ENCODE measurements at places on chromosomes 2 and 18. TPM values are rescaled to one million over a fixed set of nuclear protein-coding genes. Genes with fewer than 3 reads are reported as not detected.

GRCh38 chr2:60965499-60965785, 52.1 kb upstream of the PEX13 start:
- DNase-seq = no peak

Gene PRKAG3
- polyA plus RNA-seq = not detected

- DNase-seq = no peak
These were observed 111.1 kb upstream of the SPOPL start for GRCh38 chr2:138390316-138390945.

GRCh38 chr2:65055422-65056214, 598 bp upstream of the CEP68 start:
- DNase-seq = peak; percentile 84

DNA sequence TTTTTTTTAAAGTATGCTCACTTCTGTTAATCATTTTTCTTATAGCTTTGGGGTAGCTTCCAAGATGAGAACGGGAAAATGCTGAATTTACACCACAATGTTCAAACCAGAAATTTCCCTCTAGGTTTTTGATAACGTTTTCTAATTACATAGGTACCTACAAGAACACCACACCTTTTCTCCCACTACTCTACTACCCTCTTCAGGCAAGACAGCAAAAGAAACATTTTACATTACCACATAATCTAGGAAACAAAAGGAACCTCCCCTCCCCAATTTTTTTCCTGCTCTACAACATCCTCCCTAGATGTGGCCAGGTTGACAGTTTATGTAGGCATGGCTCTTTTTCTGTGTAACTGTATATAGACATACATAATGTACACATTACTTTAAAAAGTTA, 32.4 kb downstream of the NDUFAF7 start:
- no peak for DNase-seq

DNA sequence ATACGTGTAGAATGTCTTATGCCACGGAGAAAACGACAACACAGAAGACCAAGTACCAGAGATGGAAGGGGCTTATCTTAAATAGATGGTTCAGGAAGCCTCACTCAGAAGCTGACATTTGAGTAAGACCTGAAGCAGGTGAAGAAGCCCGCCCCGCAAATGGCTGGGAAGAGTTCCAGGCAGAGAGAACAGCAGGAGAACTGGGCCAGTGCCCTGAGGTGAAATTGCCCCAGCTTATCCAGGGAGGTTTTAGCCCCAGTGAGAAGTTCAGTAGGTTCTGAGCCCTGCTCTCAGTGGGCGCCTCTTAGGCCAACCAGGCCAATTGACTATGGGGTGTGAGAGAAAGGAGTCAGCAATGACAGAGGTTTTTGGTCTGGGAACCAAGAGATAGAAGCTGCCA, 166.1 kb upstream of the FOSL2 start:
- no peak for DNase-seq

DNA sequence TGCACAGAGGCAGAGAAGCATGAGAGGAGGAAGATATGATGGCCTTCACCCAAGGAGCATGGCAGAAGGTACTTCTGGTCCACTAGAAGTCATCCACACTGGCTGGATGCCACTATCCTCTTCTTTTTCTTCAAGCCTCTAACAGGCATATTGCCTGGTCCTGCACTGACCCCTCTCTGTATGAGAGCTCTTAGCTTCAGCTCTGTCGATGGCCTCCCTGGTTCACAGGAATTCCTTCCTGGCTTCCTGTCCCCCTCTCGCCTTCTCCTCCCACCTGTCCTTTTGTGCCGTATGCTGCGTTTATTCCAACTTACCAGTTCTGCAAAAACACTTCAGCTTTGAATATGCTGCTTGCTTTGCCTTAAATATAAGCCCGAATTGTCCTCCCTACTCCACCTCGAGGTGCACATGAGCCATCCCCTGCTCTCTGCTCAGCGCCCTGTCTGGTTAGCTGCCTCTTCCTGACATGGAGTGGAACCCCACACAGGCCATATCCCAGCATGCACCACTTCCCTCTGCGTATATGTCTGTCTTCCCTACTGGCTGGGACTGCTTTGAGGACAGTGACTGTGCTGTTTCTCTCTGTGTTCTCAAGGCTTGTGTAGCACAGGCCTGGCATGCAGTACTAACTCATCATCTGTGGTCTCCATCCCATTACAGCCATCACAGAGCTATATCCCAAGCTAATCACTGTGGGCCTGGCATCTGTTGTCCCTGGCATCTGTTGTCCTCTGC, 474.9 kb downstream of the EIPR1 start:
- DNase-seq = no peak

DNA sequence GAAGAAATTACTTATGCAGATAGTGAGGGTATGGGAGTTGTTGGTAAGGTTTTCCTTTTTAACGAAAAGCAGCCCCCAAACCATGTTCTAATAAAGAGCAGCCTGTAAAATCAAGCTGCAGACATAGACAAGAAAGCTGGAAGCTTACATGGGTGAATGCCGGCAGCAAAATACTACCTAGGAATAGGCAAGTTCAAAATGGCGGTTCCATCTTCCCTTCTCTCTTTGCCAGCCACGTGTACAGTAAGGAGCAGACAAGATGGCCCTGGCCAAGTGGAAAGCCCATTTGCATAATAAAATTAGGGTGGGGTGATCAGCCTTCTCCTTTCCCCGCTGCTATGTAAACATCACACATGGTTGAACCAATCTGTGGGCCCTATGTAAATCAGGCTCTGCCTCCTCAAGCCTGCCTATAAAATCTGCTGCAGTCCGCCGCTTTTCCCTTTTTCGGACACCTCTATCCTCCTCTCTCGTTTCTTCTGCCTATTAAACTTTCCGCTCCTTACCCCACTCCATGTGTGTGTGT, 155.0 kb downstream of the ZBTB7C start:
- no peak for DNase-seq

GRCh38 chr2:54258166-54258565, 2.1 kb upstream of the TSPYL6 start:
- DNase-seq = no peak

- peak; percentile 88 for DNase-seq
These were observed at the start of gene CHAC2 for GRCh38 chr2:53767405-53768241. TSS of gene CHAC2 (plus strand) at chr2:53767804. CDS start at chr2:53767887, 83 bp downstream.

Gene LCT
- polyA plus RNA-seq = not detected

- DNase-seq = no peak
These were observed 349.5 kb downstream of the IRS1 start for GRCh38 chr2:226450141-226450540.

Gene KCNIP3
- not detected for polyA plus RNA-seq

DNA sequence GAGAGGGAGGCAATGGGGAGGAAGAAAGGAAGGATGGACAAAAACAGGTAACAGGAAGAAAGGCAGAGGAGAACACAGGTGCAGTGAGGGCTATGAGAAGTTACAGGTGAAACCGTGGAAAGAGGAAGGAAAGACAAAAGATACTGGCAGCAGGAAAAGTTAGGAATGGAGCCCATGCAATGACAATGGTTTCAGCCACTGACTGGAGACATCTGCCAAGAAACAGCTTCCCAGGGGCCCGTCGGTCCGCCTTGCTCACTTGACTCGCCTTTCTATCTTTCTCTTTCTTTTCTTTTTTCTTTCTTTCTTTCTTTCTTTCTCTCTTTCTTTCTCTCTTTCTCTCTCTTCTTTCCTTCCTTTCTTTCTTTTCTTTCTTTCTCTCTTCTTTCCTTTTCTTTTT, 37.5 kb downstream of the ST8SIA5 start:
- no peak for DNase-seq

DNA sequence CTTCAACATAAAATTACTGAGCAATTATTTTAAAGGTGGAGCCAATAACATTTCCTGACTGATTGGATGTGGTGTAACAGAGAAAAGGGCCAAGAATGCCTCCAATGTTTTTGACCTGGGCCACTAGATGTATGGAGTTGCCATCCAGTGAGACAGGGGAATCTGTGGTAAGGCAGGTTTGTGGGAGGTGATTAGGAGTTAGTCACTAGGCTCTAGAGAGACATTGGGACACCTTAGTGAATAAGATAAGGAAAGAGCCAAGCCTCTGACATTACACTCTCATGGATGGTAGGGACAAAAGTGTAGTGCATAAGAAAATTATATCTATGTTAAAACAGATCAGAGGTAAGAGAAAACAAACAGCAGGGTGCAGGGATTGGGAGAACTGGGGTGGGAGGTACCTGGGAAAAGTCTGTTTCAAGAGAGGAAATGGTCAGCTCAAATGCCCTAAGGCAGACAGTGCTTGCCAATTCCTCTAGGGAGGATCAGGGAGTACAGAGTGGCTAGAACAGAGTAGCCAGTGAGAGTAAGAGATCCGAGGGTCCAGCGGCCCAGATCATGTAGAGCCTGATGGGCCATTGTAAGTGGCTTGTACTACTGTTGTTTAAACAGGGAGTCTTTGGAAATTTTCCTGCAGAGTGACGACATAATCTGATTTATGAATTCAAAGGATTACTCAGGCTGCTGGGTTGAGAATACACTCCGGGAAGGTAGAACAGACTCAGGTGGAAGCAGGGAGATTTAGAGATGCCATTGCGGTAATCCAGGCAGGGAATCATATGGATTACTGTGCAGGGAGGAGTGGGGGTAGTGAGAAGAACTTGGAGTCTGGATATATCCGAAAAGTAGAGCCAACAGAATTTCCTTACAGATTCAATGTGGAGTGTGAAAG, 45.7 kb upstream of the CUL3 start:
- DNase-seq = no peak

- no peak for DNase-seq
These were observed 18.6 kb upstream of the COL6A3 start for GRCh38 chr2:237432484-237433092.

DNA sequence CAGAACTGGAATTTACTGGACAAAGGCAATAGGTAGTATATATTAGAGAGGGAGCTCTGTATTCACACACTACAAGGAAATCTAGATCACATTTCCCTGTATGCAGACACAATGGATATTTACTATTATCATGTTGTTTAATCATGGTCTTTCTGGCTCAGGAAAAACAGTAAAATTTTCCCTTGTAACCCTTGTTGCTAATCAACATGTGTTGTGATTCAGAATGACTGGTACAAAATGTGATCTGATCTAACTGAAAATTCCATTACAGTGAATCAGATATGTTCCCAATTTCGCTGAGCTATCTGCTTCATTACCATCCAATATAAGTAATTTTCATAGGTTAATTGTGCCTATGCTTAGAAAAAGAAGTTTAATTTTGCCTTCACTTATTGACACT, 1109.7 kb downstream of the LRP1B start:
- DNase-seq = no peak

DNA sequence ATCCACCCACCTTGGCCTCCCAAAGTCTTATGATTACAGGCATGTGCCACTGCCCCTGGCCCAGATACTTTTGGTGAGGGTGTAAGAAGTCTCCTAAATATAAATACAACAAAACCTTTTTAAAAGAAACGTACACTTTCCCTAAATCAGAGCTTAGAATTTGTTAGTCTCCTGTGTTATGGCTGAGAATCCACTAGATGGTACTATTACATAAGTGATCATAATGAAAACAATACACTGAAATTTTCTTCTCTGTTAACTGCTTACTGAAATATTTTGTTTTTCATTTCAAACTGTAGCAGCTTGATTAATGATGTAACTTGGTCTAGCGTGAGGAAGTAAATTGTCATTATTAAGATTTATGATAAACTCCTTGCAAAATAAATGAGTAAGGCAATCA, 74.8 kb upstream of the FAM98A start:
- DNase-seq = no peak

Gene INHBB
- not detected for polyA plus RNA-seq

GRCh38 chr2:9422321-9423099, 818 bp downstream of the ITGB1BP1 start:
- peak; percentile 21 for DNase-seq

Gene CFAP210
- polyA plus RNA-seq = not detected

GRCh38 chr2:233100192-233100998, 40.3 kb downstream of the INPP5D start:
- DNase-seq = peak; percentile 93

Gene CLIP4
- 3.3 TPM for polyA plus RNA-seq

- no peak for DNase-seq
These were observed 260.5 kb downstream of the CALCRL start for GRCh38 chr2:187187519-187187918.

DNA sequence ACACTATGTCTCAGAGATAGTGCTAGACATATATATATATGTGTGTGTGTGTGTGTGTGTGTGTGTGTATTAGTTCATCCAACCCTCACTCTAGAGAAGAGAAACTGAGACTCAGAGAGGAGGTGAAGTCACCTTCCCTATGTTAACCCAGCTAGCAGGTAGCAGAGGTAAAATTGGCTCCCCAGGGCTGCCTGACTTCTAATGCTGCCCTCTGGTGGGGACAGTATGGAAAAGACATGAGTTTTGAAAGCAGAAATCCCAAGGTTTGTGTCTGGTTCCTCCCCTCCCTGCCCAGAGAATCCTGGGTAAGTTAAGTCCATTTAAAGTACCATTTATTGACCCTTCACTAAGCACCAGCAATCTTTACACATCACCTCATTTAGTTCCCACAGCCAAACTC, 137.7 kb downstream of the THNSL2 start:
- DNase-seq = no peak

GRCh38 chr2:238228700-238229099, 11.1 kb downstream of the HES6 start:
- no peak for DNase-seq

- no peak for DNase-seq
These were observed 164.1 kb upstream of the CELF4 start for GRCh38 chr18:37729716-37730115.

- no peak for DNase-seq
These were observed 451.0 kb upstream of the SETBP1 start for GRCh38 chr18:44229693-44230108.

GRCh38 chr18:63725682-63726480, 23.1 kb downstream of the SERPINB11 start:
- no peak for DNase-seq

Gene IL36G
- not detected for polyA plus RNA-seq

DNA sequence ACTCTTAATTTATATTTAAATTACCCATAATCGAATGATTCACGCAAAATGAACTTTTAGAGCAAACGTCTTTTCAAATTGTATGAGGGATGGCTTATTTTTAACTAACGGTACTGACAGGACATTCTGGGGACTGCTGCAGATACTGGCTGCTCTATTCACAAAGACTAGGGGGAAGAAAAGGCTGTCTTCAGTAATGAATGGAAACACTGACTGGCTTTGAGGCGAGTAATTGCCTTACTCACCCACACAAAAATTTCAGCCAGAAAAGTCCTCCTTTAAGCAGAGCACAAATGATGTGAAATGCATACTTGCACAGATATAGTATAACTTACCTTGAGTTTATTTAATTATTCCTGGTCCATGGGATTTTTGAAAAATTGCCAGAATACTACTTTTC, 852.6 kb downstream of the DPP10 start:
- DNase-seq = no peak

Gene ZSWIM2
- not detected for polyA plus RNA-seq

Gene TSHZ1
- 1.7 TPM for polyA plus RNA-seq

- DNase-seq = no peak
These were observed 758.4 kb upstream of the TMEFF2 start for GRCh38 chr2:192953116-192953515.

DNA sequence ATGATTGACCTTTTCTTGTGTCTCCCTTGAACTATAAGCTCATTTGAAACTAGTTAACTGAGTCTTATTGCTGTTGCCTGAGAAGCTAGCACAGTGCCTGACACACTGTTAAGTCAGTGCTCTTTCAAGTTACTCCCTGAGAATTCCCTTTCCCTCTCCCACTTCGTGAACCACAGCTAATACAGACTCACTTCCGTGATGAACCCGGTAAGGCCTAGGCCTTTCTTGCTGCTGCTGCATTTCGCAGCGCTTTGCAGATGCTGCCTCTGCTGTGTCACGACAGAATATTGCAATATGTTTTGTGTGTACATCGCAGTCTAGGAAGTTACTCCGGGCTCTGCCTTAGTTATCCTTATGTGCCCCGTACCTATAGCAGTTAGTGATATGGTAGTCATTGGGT, 42.8 kb downstream of the LIMS1 start:
- DNase-seq = no peak

- no peak for DNase-seq
These were observed 309.6 kb downstream of the SOCS6 start for GRCh38 chr18:70598406-70598805.

- no peak for DNase-seq
These were observed 782.7 kb upstream of the SOX11 start for GRCh38 chr2:4909346-4910009.
